ENCODE measurements at places on chromosomes 13 and 19.

DNA sequence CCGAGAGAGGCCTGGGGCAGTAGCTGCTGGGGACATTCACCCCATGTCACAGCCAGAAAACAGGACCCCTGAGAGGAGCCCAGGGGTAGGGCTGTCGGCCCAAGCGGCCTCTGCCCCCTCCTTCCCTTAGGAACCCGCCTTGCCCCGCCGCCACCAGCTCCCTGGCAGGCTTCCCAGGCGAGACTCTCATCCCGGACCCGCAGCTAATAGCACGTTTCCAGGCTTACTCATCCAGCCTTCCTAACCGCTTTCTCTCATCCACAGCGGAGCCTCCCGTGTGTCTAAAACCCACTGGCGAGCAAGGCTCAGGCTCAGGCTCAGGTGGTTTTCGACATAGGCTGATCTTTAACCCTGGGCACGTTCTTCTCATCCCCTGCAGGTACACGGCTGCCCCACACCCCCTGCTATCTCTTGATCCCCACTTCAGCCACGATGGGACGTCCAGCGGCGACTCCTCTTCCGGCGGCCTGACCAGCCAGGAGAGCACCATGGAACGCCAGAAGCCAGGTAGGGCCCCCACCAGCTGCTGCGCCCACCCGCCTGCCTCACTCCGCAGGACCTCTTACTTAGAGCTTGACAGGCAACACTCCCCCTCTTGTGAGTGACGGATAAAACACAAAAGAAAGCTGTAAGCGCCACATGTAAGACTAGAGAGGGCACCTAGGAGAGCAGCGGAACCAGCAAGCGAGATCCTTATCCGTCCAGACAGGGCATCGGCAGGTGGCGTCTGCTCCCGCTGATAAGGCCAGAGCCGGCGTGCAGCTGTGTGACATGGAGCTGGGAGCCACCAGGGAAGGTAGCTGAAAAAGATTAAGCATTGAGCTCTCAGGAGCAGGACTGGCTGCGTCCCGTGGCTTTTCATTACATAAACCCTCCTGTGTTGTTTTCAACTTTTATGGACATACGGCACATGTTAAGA is 71.3 kb downstream of the DPF1 start:
- ATAC-seq, result no peak

GRCh38 chr19:18112989-18113478 is 15.5 kb downstream of the MAST3 start:
- peak; percentile 60 for ATAC-seq

DNA sequence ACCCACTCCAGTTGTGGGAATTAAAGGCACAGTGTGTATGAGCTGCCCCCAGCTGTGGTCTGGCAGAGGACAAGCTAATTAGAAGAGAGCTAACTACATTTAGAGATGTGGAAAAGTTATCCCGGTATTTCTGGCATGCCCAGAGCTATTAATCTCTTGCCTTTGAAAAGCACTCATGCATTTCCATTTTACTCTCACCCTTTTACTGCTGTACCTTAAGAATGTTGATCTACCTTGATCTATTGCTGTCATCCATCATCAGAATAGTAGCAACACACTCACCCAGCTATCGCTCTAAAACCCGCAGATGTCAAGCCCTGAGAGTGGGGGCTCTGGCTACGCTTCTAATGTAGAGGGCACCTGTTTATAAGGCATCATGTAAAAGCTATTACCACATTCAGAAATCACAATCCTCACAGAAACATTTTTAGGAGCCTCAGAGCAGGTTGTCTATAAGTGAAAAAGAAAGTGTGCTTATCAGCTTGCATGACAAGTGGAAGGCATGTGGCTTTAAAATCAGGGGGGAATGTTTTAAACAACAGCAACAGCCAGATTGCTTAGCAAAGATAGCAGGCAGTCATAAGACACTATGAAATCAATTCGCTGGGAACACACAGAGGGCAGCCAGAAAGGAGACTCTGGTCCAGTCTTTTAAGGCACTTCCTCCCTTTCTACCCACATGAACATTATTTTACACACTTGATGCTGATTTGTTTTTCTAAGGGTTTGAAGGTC is 224.2 kb upstream of the IRS2 start:
- no peak for ATAC-seq

- no peak for ATAC-seq
Measured at GRCh38 chr19:40177286-40178070, 13.7 kb upstream of the MAP3K10 start.

DNA sequence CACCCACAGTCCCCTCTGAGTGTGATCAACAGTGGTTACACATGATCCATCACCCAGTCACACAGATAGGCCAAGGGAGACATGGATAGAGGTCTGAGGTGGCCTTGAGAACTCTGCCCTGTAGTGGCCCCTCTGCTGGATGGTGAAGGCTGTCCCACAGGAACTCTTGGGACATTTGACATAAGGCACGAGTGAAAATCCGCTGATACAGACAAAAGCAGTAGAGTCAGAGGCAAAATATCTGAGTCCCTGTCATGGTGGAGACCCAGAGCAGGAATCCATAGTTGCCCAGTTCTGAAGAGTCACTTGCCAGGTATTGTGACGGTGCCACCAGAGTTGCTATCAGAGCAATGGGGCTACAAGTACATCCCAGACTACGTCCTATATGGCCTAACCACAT is 18.8 kb upstream of the SLC25A30 start:
- no peak for ATAC-seq

- peak; percentile 26 for ATAC-seq
Measured at GRCh38 chr19:50551715-50552187, 16.5 kb downstream of the LRRC4B start.

DNA sequence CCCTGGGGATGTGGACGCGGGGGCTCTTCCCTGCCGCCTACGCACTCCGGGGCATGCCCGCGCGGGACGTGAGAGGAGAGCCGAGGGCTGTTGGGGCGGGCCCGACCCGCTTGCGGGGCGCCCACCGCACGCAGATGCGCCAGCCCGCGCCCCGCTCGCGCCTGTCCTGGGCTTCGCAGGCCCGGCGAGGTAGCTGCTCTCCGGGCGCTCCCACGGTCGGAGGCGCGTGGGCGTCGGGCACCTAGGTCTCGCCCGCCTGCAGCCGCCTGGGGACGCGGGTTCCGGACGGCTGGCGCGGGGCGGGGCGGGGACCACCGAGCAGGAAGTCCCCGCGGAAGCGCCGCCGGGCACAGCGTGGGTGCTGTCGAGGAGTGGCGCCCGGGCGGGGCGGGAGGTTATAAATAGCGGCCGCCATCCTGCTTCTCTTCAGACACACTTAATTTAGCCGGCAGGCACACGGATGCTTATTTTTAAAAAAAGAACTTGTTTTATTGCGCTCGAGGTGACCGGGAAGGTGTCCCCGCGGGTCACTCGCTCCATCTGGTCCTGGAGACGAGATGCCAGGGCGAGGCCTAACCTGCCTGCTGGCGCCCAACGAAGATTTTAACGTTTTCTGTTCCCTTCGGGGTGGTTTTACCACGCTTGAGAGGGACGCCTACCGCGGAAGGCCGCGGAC is 561 bp upstream of the GJA3 start:
- ATAC-seq, result no peak

DNA sequence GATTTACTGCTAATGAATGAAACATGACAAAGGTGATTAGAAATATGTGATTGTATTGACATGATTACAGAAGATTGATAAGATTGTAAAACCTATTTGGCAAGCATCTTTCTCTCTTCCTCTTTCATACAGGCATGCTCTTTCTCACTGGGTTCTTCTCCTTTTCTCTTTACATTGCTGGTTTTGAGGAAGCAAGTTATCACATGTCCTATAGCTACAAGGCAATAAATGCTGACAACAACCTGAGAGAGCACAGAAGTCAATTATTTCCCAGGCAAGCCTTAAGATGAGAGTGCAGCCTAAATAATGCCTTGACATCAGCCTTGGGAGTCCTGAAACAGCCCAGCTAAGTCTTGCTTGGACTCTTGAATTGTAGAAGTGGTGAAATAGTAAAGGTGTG is 875.0 kb downstream of the SLITRK1 start:
- no peak for ATAC-seq

- ATAC-seq, result no peak
Measured at GRCh38 chr19:9799162-9799561, 19.7 kb downstream of the FBXL12 start.

- ATAC-seq, result peak; percentile 84
Measured at GRCh38 chr13:53848366-53848961, 819.9 kb downstream of the OLFM4 start.

DNA sequence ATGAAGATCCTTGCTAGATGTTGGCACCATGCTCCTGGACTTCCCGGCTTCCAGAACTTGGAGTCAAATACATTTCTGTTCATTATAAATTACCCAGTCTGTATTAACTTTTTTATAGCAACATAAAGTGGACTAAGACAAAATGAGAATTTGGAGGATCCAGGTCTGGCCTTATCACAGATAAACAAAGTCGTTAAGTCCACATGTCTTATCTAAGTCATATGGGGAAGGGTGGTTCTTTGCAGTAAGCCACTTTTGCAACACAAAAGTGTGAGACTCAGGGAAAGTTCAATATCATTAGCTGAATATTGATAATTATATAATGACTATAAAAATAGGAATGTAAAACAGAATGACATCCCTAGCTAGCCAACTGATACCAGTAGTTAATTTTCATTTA is 91.6 kb upstream of the SIAH3 start:
- ATAC-seq, result no peak

DNA sequence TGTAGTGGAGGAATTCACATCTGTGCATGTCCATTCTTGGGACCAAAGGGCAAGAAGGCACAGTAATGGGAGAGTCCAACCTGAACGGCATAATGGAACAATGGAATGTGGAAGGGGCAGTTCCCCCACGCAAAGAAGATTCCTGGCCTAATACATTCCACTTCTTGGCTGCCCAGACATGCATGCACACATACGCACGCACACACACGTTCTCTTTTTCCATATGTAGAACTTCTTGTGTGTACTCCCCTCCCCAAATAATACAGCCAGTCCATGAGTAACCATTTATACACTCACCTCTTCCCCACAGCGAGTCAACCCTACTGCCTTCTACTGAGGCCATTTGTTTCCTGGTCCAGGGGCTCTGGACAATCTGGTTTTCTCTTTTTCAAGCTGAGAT is 6.0 kb upstream of the STK24 start:
- no peak for ATAC-seq

- no peak for ATAC-seq
Measured at GRCh38 chr19:42553292-42554045, 25.2 kb upstream of the CEACAM1 start.

DNA sequence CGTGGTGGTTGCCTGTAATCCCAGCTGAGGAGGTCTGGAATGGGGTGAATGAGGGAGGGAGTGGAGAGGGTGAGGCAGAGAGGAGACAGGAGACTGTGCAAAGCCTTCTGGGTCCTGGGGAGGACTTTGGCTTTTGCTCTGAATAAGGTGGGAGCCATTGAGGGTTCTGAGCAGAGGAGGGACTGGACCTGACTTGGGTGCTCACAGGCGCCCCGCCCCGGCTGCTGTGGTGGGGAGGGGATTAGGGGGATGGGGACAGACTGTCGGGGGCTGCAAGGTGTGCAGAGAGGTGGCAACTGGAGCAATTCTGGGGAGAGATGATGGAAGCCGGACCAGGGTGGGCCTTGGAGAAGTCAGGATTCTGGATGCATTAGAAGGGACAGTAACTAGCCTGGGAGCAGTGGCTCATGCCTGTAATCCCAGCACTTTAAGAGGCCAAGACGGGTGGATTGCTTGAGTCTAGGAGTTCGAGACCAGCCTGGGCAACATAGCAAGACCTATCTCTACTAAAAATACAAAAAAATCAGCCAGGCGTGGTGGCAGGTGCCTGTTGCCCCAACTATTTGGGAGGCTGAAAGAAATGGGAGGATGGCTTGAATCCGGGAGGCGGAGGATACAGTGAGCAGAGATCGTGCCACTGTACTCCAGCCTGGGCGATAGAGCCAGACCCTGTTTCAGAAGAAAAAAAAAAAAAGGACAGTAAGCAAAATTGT is 16.1 kb upstream of the NANOS3 start:
- ATAC-seq, result no peak

DNA sequence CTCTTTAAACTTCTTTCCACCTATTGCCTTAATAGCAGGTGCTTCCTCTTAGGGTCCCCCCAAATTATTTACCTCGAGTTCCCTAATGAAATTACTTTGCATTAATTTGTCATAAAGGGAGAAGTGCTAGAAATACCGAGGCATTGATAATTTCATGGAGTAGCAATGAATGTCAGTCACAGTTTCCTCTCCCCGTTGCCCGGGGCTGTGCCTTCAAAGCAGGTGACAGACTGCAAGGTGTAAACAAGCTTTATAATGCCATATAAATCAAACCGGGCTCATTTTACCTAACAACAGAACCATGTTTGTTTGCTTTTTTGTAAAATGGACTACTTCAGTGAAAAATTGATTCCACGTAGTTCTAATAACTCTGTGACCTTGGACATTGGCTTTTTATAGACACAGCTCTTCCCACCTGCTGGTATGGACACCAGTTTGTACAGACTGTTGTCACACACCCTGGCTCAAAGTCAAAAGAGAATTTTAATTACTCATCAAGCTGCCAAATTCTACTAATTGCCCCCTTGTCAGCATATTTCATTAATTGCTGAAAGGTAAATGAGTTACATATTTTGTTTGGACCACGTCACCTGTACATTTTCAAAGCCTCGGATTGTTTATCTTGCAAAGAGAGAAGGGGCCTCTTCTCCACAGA is 171.1 kb downstream of the STK24 start:
- ATAC-seq, result no peak

DNA sequence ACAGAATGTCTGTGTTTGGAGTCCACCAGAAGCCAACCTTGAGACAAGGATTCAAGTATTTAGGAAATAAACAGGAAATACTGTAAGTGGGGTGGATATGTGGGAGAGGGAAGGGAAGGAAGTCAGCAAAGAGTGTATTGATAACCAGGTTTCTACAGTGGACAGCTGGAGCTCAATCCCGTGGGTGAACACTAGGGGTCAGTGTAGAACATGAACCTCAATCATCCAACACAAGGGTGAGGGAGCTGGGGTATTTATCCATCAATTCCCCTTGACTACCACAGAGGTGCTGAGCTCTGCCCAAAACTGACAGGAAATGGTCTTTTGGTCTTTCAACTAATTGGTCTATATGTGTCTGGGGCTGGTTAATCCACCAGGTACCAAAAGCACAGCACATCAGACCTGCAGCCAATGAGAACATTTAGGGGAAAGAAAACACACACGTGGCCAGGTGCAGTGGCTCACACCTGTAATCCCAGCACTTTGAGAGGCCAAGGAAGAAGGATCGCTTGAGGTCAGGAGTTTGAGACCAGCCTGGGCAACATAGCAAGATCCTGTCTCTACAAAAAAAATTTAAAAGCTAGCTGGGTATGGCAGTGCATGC is 5.6 kb upstream of the SYDE1 start:
- no peak for ATAC-seq

DNA sequence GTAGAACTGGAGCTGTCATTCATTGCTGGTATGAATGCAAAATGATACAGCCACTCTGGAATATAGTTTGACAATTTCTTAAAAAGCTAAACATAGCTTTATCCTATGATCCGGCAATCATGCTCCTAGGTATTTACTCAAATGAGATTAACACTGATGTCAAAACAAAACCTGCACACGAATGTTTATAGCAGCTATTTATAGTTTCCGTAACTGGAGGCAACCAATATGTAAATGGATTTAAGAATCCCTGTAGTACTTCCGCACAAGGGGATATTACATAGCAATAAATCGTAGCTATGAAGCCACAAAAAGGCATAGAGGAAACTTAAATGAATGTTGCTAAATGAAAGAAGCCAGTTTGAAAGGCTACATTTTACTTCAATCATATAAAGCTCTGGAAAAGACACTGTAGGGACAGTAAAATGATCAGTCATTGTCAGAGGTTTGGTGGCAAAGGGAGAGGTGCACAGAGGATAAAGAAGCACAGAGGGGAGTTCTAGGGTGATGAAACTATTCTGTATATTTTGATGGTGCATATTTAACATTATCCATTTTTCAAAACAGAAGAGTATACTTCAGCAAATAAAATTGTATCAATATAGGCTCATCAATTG is 1893.0 kb upstream of the PCDH20 start:
- ATAC-seq, result no peak

All from motor neuron (in vitro differentiated cells).